ENCODE measurements at places on chromosomes 3 and 15.

GRCh38 chr3:140051019-140051957 is 116.3 kb downstream of the CLSTN2 start:
- DNase-seq: peak; percentile 2

GRCh38 chr3:129699199-129699598 is 92.7 kb upstream of the PLXND1 start:
- no peak for DNase-seq

DNA sequence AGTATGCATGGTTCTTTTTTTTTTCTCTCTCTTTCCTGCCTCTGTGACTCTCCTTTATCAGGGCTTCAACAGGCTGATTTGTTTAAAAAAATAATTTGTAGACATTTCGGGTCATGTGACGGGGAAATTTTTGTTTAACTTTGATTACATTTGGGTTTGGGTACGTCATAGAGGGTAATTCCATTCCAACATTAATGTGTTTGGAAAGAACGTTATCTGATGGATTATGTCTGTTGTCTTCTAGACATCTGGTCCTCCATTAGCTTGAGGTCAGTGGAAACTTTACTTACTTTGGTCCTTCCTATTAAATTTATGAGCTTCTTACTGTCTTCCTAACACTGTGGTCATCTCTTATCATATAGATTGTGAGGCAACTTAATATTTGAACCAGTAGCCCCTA is 80.9 kb downstream of the STT3B start:
- no peak for DNase-seq

DNA sequence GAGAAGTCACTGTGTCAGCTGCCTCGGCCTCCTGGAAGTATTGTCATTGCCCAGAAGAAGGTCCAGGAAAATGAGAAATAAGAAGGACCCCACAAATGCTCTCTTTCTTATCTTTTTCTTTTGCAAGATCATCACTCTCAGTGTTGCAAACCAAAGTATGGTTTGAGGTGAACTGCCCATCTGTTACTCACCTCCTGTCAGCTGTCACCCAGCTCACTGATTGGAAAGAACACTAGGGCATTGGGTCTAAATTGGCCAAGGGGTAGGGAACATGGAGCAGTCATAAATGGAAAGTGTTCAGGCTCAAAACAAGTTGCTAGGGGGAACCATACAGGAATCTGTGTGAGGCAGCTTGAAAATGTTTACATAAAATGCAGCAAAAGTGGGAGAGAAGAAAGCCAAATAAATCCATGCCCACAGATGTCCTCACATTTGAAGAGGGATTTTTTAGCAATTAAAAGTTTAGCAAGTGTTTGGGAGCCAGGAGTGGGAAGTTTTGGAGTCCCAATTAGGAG is 431.2 kb upstream of the THBS1 start:
- DNase-seq: no peak

- peak; percentile 34 for DNase-seq
These were observed 39.6 kb downstream of the LEKR1 start for GRCh38 chr3:156865732-156866131.
